ENCODE measurements at places on chromosomes 4 and X.

DNA sequence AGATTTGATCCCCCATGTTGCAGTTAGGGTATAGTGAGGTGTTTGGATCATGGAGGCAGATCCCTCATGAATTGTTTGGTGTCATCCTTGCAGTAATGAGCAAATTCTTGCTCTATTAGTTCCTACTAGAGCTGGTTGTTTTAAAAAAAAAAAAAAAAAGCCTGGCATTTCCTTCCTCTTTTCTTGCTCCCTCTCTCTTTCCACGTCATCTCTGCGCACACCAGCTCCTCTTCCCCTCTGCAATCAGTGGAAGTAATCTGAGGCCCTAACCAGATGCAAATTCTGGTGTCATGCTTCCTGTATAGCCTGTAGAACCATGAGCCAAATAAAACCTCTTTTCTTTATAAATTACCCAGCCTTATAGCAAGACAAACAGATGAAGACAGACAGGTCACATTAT is 24.5 kb downstream of the WDR17 start:
- DNase-seq, result peak; percentile 66

GRCh38 chrX:22575161-22575845 is 302.6 kb downstream of the CBLL2 start:
- DNase-seq, result no peak

DNA sequence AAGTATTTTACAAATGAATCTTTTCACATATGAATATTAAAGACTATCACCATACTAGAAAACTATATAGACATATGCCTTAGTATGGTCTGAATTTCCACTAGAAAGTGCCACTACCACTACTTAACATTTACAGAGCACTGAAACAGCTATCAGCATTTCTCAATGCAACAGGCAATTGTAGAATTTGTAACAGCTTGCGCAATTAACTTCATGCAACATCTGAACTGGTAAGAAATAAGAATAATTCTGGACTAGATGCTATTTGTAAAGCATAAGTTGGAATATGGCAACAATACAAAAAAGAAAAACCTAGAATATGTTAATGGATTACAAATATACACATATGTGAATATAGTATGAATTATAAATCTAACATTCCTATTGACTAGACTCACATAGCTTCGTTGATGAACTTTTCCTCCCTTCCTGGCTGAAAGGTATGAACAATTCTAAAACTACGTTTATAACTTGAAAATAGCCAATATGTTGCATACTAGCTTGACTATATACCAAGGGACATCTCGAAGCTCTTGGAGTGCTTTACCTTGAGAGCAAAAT is 82.0 kb downstream of the ATP8A1 start:
- DNase-seq, result peak; percentile 34

- DNase-seq, result no peak
Measured at GRCh38 chr4:104025251-104025650, 305.5 kb upstream of the TACR3 start.

GRCh38 chrX:953879-954482 is 258.5 kb downstream of the CRLF2 start:
- DNase-seq, result no peak

GRCh38 chr4:137601934-137602333 is 69.6 kb upstream of the PCDH18 start:
- no peak for DNase-seq

DNA sequence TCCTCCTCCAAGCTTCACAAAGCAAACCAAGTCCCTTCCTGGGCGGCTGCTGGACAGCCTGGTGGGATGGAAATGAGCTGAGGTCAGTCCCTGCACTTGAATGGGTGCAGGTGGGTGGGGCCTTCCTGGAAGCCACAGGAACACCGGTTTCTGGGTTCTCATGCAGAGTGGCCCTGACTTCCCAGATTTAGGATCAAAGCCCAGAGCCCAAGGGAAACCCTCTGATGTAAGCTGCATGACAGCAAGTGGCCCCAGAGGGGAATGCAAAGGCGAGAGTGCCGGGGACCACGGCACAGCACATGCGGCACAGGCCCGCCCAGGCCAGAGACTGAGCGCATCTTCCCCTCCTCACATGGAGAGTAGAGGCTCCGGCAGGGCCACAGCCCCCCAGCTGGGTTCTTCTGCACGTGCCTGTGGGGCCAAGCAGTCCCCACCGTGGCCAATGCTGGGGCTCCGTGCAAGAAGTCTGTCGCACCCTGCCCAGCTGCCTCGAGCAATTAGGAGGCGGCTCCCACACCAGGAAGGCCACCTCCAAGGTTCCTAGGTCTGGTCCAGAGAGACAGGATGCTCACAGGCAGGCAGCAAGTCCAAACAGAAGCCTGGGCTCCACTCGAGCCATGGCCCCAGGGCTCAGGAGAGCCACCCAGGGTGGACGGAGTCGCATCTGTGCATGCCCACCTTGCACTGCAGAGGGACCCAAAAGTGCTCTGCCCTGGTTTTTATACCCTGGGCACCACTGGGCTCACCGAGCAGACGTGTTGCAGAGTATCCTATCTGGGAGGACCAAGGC is 83.0 kb downstream of the HTRA3 start:
- DNase-seq, result no peak

DNA sequence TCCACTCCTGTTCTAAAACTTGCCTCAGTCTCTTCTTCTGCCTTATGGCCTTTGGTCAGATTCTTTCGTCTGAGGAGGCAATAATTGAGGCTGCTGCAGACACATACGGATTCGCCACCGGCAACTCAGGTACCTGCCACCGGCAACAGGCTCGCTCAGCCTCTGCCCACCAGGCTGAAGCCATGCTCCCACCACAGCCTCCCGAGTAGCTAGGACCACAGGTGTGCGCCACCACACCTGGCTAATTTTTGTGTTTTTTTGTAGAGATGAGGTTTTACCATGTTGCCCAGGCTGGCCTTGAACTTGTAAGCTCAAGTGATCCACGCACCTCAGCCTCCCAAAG is 26.6 kb downstream of the TNIP2 start:
- no peak for DNase-seq

GRCh38 chr4:73021634-73022033 is 47.9 kb downstream of the COX18 start:
- peak; percentile 68 for DNase-seq

GRCh38 chr4:187276736-187277408 is 553.2 kb upstream of the FAT1 start:
- DNase-seq, result no peak

DNA sequence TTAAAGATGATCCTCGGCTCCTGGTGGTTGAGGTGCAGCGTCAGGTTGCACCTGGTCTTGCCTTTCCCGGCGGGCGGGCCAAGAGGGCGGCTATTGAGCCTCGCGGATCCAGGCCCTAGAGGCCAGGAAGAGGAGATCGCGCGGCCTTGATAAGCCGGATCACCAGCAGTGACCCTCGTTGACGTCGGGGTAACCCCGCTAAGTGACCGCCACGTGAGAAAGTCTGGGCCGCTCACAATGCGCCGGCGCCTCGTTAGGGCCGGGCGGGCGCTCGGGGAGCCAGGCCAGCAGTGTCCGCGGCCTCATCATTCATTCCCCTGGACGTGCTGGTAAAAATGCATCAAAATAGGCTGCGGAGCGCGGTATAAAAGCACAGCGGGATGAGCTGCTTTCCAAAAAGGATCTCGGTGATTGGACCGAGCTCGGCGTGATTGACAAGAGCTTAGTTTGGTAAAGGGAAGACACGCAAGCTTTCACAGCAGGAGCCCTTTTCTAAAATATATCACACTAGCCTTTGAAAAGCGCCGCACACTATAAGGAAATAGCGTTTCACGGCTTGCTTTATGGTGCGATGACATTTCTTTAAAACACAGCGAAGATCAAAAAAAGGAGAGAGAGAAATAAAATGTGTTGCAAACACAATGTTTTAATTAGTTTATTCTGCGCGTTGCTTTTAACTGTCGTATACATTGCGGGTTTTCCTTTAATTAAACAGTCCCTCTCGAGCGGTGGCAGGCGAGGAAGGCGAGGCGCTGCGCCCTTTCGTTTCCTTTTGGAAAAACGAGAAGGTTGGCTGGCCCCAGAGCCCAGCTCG is 15.9 kb upstream of the ZIC3 start:
- no peak for DNase-seq

- no peak for DNase-seq
Measured at GRCh38 chr4:19776021-19776459, 475.7 kb upstream of the SLIT2 start.

- no peak for DNase-seq
Measured at GRCh38 chr4:180942367-180942916, 1300.8 kb upstream of the TENM3 start.

- DNase-seq, result no peak
Measured at GRCh38 chr4:88962396-88962795, 94.6 kb downstream of the FAM13A start.

DNA sequence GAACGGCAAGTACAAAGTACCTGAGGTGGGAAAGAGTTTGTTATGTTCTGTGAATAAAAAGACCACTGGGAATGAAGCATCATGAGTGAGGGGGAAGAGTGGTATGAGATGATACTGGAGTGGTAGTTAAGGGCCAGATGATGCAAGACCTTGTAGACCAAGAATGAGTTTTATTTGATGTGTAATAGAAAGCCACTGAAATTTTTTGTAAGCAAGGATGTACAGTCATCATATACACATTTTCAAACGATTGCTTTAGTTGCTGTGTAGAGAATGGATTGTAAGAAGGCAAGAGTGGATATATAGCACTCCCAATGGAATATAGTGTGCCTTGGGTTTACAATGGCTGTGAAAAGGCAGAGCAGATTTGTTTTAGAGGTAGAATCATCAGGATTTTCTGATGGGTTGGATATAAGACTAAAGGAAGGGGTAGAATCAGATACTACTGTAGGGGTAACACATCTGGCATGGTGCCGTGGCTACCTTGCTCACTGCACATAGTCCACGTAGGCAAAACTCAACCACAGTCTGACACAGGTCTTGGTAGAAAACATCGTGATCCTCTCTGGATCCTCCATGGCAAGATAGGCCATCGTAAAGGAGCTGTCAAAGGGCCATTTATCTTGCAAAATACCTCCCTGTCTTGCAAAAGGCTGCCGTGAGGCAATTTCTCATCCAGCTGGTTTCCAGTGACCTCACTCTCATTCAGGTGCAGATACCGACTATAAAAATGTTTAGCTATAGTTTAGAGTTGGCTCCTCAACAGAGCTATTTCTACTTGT is 14.9 kb downstream of the TIFA start:
- no peak for DNase-seq

DNA sequence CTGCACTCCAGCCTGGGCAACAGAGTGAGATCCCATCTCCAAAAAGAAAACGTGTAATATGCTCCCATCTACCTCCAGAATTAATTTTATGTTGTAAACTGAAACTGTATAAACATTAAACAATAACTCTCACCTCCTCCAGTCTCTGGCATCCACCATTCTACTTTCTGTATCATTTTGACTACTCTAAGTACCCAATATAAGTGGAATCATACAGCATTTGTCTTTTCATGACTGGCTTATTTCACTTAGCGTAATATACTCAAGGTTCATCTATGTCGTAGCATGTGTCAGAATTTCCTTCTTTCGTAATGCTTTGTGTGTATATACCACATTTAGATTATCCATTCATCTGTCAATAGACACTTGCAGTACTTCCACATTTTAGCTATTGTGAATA is 20.6 kb downstream of the F8 start:
- DNase-seq, result no peak

- no peak for DNase-seq
Measured at GRCh38 chr4:24395937-24396336, 188.4 kb downstream of the DHX15 start.

GRCh38 chrX:72662020-72662747 is 51.9 kb downstream of the PHKA1 start:
- DNase-seq, result no peak

- DNase-seq, result no peak
Measured at GRCh38 chrX:97060020-97060419, 176.3 kb downstream of the RPA4 start.

DNA sequence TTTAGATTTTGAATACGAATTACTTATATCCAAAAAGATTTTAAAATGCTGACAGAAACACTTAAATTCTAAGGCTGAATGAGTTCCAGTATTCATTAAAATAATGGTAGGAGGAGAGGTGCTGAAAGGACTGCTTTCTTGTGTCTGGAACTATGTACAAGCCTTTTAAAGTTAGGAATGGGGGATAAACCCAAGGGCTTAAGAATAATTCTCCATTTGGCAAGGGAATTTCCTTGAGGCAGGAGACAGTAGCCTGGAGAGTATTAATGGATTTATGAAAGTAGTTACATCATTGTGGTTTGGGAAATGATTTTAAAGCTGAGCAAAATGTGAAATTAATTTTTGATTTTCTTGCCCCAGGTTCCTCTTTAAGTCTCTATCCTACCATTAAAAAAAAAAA is 266.5 kb upstream of the KCNIP4 start:
- DNase-seq, result no peak

DNA sequence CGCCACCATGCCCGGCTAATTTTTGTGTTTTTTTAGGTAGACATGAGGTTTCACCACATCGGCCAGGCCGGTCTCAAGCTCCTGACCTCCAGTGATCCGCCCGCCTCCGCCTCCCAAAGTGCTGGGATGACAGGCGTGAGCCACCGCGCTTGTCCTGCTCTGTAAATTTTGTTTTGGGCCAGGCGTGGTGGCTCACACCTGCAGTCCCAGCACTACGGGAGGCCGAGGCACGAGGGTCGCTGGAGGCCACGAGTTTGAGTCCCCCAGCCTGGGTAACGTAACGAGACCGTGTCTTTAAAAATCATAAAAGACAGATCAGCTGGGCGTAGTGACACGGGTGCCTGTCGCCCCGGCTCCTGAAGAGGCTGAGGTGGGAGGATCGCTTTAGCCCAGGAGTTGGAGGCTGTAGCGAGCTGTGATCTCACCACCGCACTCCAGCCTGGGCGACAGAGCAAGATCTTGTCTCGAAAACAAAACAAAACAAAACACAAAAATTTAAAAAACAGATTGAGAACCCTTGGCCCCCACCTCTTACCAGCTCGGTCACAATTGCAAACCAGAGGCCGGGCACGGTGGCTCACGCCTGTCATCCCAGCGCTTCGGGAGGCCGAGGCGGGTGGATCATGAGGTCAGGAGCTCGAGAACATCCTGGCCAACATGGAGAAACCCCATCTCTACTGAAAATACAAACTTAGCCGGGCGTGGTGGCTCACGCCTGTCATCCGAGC is 34.0 kb upstream of the PPP2R3B start:
- no peak for DNase-seq

- no peak for DNase-seq
Measured at GRCh38 chrX:29707088-29707487, 508.3 kb upstream of the MAGEB2 start.

DNA sequence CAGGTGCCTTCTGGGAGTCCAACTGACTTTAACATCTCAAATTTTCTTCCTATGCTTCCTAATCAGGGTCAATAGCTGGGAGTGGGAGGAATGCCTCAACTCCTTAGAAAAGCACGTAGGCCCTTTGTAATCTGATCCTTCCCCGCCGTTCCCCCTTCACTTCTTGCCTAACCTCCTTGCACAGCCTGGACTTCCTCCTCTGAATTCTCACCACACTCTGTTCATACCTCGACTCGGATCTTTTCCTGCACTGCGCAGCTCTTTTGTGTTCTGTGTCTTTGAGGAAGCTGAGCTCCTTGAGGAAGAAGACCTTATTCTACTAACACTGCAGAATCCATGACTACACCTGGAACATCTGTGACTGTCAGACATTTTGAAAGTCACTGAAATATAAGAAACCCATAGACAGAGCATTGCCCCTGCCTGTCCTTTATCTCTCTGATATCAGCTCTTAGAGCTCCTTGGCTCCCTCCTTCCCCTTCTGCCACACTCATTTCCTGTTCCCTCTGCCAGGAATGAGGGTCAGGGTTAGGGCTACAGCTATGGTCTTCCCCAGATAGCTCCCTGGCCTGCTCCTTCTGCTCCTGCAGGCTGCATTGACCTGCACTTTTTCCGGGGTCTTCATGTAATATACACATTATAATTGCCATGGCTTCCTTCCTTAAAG is 140.2 kb upstream of the LDB2 start:
- no peak for DNase-seq
